Activated T-cell treated with anti-CD3 and anti-CD28 coated beads, Interleukin-2, amount 50 U/mL, for 24 hours (primary cell): ENCODE measurements at places on chromosomes 13 and 19.

GRCh38 chr19:49186108-49186507 lies 28.5 kb downstream of the TRPM4 start:
- peaks cover 7% of the 10 kb centered on the region for H3K4me1 ChIP-seq
- H3K4me3 ChIP-seq: no peak overlapping the region
- no peaks in the 10 kb centered on the region for H3K27me3 ChIP-seq
- DNase-seq: no peak
- peaks cover 3% of the 10 kb centered on the region for H3K36me3 ChIP-seq

DNA sequence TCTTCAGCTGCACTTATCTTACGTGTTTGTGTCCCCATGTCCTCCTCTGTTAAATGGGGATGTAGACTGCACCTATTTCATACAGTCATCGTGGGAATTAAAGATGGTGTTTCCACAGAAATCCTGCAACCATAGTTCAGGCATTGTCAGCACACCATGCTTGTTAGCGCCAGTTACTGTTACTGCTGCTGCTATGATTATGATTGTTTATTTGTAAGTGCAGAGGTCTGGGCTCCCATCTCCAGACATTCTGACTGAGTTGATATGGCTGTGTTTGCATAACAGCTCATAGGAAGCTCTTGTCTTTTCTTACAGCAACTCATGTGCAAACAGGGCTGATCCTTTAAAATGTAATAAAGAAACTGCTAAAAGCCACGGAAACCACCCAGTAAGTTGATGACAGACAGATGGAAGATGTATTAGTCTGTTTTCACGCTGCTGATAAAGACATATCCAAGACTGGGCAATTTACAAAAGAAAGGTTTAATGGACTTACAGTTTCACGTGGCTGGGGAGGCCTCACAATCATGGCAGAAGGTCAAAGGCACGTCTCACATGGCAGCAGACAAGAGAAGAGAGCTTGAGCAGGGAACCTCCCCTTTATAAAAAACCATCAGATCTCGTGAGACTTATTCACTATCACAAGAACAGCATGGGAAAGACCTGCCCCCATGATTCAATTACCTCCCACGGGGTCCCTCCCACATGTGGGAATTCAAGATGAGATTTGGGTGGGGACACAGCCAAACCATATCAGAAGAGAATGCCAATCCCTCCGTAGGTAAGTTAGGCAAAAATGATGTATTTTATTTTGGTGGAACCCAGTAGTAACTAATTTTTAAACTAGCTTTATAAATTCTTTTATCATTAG lies 1.6 kb downstream of the ZSCAN5A start:
- no peak for DNase-seq
- H3K36me3 ChIP-seq: peaks cover 54% of the 10 kb centered on the region
- peaks cover 29% of the 10 kb centered on the region for H3K4me1 ChIP-seq
- peak overlapping the region; percentile 82 for H3K4me3 ChIP-seq
- peak overlapping the region; percentile 100 for H3K27ac ChIP-seq

- DNase-seq: no peak
- no peak overlapping the region for H3K4me3 ChIP-seq
- H3K27ac ChIP-seq: no peak overlapping the region
- no peaks in the 10 kb centered on the region for H3K27me3 ChIP-seq
- H3K4me1 ChIP-seq: peaks cover 18% of the 10 kb centered on the region
Observed at GRCh38 chr13:72798817-72799216, 16.9 kb downstream of the PIBF1 start.

DNA sequence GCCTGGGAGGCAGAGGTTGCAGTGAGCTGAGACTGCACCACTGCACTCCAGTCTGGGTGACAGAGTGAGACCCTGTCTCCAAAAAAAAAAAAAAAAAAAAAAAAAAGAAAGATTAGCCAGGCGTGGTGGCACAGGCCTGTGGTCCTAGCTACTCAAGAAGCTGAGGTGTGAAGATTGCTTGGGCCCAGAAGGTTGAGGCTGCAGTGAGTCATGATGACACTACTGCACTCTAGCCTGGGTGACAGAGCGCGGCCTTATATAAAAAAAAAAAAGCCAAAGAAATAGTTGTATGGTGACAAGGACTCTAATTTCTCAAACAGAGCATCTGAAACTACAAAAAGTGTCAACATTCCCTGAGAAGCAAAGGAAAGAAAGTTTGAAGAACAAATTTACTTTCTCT lies 3.4 kb downstream of the PBX4 start:
- no peaks in the 10 kb centered on the region for H3K27me3 ChIP-seq
- peak overlapping the region; percentile 77 for H3K27ac ChIP-seq
- peak overlapping the region; percentile 38 for H3K4me3 ChIP-seq
- DNase-seq: peak; percentile 42
- peaks cover 31% of the 10 kb centered on the region for H3K36me3 ChIP-seq
- H3K4me1 ChIP-seq: peaks cover 60% of the 10 kb centered on the region

GRCh38 chr13:76921516-76921915 lies 26.8 kb upstream of the ACOD1 start:
- H3K4me3 ChIP-seq: no peak overlapping the region
- H3K36me3 ChIP-seq: no peaks in the 10 kb centered on the region
- DNase-seq: no peak
- H3K27ac ChIP-seq: no peak overlapping the region

DNA sequence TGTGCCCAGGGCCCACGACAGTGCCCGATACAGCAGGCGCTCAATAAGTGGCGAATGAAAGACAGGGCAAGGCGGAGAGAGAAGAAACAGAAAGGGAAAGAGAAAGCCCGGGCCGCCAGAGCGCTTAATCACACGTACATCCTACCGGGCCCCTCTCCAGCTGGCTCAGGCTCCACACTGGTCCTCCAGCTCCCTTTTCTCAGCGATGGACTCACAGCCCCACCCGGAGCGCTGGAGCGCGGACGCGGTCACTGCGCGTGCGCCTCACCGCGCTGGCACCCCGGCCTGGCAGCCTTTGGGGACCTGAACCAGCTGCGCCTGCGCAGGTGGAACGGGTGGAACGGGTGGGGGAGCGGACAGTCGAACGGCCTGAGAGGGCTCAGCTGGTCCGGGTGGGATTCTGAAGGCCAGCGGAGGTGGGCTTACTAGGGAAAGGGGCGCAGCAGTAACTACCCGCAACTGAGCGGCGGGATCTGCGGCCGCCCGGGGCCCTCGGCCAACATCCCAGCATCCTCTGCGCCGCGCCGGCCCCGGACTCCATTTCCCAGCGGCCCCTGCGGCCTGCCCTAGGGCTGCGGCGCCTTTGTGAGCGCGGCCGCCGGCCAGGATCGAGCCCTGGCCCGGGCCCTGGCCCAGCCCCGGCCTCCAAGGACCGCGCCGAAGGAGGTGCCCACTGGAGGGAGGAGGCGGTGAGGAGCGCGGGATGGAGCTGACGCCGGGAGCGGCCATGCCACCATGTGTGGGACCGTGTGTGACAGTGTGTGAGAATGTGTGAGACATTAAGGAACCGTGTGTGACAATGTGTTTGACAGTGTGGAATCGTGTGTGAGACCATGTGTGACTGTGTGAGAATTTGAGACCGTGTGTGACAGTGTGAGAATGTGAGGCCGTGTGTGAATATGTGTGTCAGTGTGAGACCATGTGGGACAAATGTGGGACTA lies at the start of gene ZNF583:
ZNF583 (plus strand) TSS at position 569 of the 941 bp plus-strand sequence. CDS start 2,783 bp downstream, outside the sequence.
- no peaks in the 10 kb centered on the region for H3K27me3 ChIP-seq
- H3K36me3 ChIP-seq: peaks cover 99% of the 10 kb centered on the region
- H3K4me1 ChIP-seq: peaks cover 36% of the 10 kb centered on the region
- peak within 1 kb of the TSS; percentile 84 for H3K4me3 ChIP-seq
- H3K27ac ChIP-seq: peak within 1 kb of the TSS; percentile 99

DNA sequence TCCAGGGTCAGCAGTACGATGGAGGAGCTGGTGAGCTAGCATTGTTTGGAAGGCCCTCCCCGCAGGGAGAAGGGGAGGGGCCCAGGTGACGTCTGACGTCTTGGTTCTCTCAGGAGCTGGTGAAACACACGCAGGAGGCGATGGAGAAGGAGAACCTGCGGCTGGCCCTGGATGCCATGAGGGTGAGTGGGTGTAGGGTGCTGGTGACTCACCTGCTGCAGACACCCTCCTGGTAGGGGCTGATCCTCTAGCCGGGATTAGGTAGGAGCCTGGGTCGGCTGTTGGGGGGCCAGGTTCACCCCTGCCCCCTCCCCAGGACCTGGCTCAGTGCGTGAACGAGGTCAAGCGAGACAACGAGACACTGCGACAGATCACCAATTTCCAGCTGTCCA lies 55.8 kb downstream of the VAV1 start:
- H3K4me3 ChIP-seq: no peak overlapping the region
- H3K27me3 ChIP-seq: no peaks in the 10 kb centered on the region
- H3K4me1 ChIP-seq: peaks cover 7% of the 10 kb centered on the region
- H3K27ac ChIP-seq: peak overlapping the region; percentile 78

- peak overlapping the region; percentile 77 for H3K4me3 ChIP-seq
- H3K36me3 ChIP-seq: peaks cover 73% of the 10 kb centered on the region
- no peak for DNase-seq
- H3K27ac ChIP-seq: peak overlapping the region; percentile 99
- H3K27me3 ChIP-seq: no peaks in the 10 kb centered on the region
Observed at GRCh38 chr19:41328842-41329225, 18.9 kb downstream of the CCDC97 start.

DNA sequence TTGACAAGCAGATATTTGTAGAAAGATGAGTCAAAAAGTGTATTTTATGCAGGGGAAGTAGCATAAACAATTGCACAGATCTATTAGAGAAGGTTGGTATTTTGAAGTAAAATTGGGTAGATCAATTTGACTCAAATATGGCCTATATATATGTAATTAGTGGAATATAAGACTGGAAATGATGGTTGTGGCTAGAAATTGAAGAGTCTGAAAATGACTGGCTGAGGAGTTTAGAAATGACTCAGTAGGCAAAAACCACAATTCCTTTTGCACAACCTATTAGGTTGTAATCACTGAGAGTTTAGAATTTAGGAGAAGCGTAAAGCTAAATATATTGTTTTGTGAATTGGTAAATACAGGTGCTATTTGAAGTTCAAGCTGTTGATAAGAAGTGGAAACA lies 622.6 kb upstream of the PCDH20 start:
- H3K27me3 ChIP-seq: no peaks in the 10 kb centered on the region
- no peaks in the 10 kb centered on the region for H3K36me3 ChIP-seq
- H3K27ac ChIP-seq: no peak overlapping the region

GRCh38 chr13:104584481-104584880 lies 1518.3 kb upstream of the SLC10A2 start:
- DNase-seq: no peak
- H3K27me3 ChIP-seq: no peaks in the 10 kb centered on the region
- H3K27ac ChIP-seq: no peak overlapping the region
- no peaks in the 10 kb centered on the region for H3K36me3 ChIP-seq
- no peaks in the 10 kb centered on the region for H3K4me1 ChIP-seq

DNA sequence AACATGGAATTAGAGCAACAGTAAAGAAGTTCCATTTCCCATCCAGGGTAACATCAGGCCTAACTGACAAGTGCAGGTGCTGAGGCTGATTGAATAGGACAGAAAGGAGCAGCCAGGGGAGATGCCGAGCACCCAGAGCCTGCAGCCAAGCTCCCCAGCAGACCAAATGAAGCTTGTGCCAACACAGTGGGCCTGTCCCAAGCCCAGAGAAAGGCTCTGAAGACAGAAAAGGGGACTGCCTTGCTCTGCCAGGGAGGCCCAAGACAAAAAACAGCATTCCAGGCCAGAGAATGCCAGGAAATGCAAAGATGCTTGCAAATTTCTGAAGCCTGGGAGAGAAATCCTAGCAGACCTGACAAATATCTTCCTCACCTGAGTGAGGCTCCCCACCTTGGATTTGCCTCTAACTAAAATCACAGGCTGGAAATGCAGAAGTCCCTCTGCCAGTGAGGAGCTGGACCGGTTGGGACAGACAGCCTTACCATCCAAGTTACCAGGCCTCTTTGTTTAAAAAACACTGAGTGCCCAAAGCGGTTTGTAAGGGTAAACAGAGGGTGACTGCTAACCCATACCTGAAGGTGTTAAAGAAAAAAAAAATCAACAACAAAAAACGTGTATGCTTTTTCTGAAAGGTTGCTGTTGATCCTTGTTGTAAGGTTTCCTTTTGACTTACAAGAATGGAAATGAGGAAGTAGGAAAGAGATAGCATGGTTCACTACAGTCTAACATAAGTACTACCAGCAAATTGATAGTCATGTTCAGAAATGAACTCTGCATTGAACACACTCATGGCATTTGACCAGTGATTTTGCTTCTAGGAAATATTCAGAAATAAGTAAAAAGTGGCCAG lies 11.8 kb upstream of the HMGB1 start:
- H3K27me3 ChIP-seq: no peaks in the 10 kb centered on the region
- H3K36me3 ChIP-seq: no peaks in the 10 kb centered on the region
- H3K4me3 ChIP-seq: no peak overlapping the region
- DNase-seq: no peak
